ENCODE measurements at places on chromosomes 12 and 14.

- no peak for DNase-seq
Observed at GRCh38 chr12:1878695-1879094, 39.8 kb downstream of the CACNA2D4 start.

GRCh38 chr14:68271913-68272391, 452.4 kb downstream of the RAD51B start:
- DNase-seq, result no peak

DNA sequence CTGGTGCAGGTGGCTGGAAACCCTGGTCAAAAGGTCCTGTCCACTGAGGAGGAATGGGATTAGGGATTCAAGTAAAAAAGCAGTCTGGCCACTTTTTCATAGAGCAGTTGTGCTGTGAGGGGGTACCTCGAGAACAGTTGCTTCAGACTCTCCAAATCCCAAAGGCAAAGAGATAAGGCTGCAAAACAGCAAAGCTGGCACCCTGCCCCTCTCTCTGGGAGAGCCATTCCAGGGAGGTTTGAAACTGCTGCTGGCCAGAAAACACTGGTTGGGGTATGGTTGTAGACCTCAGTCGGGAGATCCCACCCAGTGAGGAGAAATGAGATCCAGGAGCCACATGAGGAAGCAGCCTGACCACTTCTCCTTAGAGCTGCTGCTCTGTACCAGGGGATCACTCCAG, 137.3 kb downstream of the CEP83 start:
- DNase-seq, result no peak

GRCh38 chr14:101118746-101119591, 215.4 kb upstream of the RTL1 start:
- no peak for DNase-seq
